ENCODE measurements at places on chromosomes 5 and 9. TPM values are rescaled to one million over a fixed set of nuclear protein-coding genes. Genes with fewer than 3 reads are reported as not detected.

DNA sequence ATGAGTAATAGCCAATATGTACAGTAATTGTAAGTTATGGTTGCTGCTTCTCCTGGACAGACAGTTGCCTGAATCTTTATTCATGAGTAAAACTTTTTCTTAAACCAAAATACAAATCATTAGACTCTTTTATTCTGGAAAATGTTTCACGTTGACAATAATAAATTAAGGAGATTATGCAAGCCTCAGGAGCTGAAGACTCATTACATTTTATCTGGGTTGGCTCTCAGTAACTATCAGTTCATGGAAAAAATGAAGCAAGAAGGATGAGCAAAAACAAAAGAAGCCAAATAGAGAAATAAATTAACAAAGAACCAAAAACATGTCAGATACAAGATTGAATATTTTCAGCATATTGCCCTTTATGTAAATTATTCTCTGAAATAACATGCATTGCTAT lies 88.9 kb upstream of the PRR16 start:
- DNase-seq: no peak

GRCh38 chr9:86721843-86722705 lies 225.2 kb downstream of the GAS1 start:
- DNase-seq: no peak

DNA sequence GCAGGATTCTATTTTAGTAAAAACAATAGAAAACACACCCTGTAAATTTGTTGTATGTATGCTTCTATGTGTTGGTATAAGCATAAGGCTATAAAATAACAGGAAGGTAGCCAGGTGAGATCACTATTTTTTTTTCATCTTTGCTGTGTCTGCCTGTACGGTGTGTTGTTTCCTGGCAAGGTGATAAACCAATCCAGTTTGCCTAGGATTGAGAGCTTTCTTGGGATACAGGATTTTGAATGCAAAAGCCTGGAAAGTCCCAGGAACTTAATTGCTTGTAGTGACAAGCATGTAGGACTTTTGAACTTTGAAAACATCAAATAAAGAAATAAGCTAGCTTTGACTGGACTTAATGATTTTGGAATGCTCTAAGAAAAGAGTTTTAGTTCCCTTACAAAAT lies 83.3 kb upstream of the RORB start:
- DNase-seq: no peak

DNA sequence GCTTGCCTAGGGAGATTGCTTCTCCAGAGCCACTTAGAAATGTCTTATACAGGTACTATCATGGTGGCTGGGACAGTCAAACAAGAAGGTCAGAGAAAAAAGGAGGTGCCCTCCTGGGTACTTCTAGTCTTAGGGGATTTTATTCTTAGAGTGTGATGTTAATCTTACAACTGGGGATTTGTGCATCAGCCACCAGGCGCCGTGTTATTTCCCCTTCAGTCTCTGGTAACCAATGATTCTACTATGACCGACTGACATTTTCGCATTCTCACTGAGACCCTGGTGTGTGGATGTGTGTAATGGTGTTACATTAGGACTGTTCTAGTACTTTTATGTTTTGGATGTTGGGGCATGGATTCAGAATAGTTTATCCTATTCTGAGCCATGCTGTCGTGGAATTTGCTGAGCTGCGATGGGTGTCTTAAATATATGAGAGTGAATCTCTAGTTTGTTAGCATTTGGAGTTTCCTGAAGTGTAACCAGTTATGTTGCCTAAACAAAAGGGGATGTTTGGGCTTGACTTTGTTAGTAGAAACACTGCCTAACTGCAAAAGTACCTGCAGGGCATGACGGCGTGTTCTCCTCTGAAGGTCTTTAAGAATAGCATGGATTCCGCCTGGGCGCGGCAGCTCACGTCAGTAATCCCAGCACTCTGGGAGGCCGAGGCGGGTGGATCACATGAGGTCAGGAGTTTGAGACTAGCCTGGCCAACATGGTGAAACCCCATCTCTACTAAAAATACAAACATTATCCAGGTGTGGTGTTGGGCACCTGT lies 175.2 kb upstream of the DAP start:
- no peak for DNase-seq

DNA sequence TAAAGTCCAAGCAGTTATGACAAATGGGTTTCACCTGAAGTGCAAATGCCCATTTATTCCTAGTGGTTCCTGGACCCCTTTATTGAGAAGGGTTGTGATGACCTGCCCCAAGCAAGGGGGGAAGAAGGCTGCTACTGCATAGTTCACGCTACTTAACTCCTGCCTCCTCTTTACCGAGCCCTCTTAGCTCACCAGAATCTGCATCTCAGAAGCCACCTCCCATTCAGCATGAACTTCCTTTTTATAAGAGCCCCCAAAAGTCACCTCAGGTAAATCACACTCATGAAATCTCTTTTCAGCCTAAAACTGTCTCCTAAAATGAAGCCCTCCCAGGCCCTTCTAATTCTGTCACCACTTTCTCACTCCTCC lies 26.6 kb upstream of the C9orf72 start:
- no peak for DNase-seq

DNA sequence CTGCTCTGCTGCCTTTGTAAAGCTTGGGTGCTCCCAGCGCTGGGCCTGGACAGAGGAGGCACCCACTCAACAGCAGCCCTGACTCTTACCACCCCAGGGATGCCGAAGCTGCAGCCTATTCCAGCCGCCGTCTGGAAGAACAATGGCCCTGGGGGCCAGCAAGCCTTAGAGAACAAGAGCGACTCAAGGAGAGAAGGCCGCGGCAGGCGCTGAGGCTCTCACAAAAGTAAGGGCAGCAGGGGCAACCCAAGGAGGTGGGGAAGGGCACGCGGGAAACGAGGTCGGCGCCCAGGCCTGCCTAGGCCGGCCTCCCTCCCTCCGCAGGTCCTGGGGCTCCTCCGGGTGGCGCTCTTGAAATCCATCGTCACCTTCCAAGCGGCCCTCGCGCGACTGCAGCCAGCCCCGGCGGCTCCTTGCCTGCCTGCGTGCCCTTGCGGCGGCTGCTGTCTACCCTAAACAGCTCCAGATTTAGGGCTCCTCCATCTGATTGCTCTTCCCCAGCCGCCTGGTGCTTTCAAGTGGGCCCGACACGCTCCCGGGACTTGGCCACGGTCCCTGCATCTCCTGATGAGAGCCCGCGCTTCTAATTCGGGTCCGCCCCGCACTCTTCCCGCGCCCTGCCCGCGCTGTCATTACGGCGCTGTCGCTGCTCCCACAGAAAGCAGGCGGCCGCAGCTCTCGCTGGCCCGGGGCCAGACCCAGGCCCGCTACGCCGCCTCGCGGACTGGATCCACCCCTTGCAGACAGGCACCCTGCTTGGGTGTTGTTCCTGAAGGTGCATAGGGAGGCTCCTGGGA lies 213.3 kb downstream of the SEMA6A start:
- no peak for DNase-seq

DNA sequence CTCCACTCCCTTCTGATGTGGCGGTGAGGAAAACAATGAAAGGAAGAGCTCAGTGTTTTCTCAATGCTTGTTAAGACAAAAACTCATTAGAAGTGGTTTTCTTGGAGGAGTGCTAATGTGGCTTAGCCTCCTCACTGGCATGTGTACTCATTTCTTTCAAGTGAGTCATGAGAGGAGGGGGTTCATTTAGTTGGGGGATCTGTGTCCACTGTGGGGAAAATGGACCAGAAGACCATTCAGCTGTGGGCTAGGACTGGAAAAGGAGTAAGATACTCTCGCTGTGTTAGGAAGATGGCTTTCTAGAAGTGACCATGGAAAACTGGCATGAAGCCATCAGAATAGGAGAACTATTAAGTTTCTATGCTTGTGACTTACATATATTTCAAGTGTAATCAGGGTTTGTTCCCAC lies 23.5 kb downstream of the KLF9 start:
- DNase-seq: no peak

DNA sequence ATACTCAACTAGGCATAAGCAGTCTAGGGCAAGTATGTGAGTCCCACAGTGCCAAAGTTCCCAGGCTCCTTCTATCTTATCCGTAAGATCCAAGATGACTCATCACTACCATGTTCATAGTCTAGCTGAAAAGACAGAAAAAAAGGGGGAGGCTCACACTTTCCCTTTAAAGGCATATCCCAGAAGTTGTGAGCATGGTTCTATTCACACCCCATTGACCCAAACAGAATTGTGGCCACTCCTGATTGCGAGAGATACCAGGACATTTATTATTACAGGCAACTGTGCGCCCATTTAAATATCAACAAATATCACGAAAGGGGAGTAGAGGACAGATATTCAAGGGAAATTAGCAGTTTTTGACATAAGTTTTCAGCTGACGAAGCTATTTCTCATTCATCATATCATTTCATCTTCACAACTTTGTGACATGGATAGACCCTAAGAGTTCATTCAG lies 8.1 kb upstream of the PFDN1 start:
- DNase-seq: no peak

DNA sequence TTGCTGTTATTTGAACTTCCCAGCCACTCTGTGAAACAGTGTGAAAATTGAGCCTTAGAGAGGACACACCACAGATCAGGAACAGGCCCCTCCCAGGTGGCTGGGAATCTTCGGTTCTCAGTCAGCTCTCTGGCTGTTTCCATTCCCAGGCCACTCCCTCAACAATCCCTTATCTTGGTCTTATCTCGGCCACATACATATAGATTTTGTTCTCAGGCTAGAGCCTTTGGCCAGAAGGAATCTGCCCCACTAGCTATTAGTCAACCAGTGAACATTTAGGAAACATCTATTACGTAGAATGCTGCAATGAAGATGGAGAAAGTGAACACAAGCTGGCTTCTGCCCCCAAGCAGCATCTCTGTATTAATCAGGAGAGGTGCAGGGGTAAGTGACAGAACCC lies 21.0 kb upstream of the WWC1 start:
- DNase-seq: no peak

Gene ZDHHC21
- total RNA-seq: 4.0 TPM

Gene ENTREP1
- total RNA-seq: not detected

Gene PPIC
- not detected for total RNA-seq

Data from activated naive CD4-positive, alpha-beta T cell treated with anti-CD3 and anti-CD28 coated beads, Interleukin-2, amount 50 U/mL, for 72 hours (primary cell).